Right ventricle myocardium superior (tissue), 1 donor: ENCODE measurements at places on chromosomes 4 and X. TPM values are rescaled to one million over a fixed set of nuclear protein-coding genes. Genes with fewer than 3 reads are reported as not detected.

DNA sequence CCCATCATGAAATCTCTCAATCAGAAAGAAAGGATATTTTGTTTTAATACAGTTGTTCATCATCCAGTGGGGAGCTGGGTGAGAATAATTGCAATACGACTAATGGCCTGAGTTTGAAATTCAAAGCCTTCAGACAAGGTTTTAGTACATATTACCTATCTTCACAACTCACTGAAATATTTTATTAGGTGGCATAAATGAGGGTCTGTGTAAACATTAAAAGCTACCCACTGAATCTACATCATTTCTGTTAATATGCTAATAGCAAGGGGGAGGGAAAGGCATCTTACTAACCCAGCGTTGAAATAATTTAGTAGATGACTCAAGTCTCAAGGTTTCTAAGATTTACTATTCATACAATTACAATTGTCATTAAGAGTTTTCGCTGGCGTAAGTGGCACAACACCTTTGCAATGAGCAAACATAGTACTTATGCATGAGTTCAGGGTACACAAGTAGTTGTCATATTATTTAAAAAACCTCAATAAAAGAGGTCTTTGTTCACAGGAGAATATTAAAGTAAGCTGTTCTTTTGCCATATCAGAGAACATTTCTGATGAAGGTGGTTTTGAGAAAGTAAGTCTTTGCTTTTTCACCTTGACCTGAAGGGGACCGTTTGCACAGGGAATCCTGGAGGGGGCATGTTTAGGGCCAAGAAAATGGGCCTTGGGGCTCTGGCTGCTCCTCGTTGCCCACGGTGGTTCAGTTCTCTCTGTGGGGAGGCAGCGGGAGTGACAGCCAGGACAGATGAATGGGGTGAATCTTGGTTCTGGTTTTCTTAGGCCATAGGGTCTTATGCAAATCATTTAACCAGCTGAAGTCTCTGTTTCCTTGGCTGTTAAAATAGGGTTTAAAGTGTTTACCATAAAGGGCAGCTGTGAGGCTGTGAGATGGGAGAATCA is 4.5 kb upstream of the RHOH start:
- DNase-seq = no peak

- DNase-seq = no peak
Measured at GRCh38 chrX:80765220-80765625, 44.5 kb downstream of the BRWD3 start.

GRCh38 chr4:15925830-15926229 is 12.7 kb downstream of the FGFBP1 start:
- no peak for DNase-seq

Gene C4orf51
- not detected for total RNA-seq

Gene CYSLTR1
- total RNA-seq = 0.81 TPM

Gene ZFP42
- total RNA-seq = not detected

GRCh38 chr4:15148691-15149090 is 146.4 kb downstream of the CPEB2 start:
- DNase-seq = no peak

- DNase-seq = no peak
Measured at GRCh38 chr4:74663631-74664030, 130.7 kb downstream of the BTC start.

Gene CLDN34
- not detected for total RNA-seq

GRCh38 chr4:48801016-48801715 is 21.1 kb upstream of the FRYL start:
- no peak for DNase-seq

Gene STIM2
- total RNA-seq = 9.7 TPM

Gene TMSB15A
- not detected for total RNA-seq

Gene GRPR
- 0.13 TPM for total RNA-seq

DNA sequence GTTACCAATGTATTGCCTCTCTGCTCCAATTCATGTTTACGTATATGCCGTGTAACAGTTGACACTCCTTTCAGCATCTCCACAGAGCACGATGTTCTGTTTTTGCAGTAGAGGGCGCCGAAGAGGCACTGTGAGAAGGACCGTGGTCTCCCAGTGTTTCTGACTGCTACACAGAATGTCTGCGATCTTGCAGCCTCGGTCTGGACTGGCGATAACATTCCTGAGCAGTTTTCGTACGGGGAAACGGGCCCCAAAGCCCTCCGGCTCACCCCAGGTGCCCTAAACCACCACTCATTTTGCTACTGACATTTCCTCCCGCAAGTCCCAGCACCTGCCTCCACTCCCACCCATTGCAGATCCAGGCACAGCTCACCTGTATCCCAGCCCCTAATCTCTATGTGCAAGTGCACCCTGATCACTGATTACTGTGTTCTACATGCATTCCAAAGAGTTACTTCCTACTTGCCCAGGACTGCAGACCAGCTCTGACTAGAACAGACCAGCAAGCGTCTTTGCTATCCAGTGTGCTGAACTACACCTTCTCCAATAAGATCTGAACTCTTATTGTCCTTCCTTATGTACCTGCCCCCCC is 12.4 kb upstream of the NFXL1 start:
- DNase-seq = no peak

DNA sequence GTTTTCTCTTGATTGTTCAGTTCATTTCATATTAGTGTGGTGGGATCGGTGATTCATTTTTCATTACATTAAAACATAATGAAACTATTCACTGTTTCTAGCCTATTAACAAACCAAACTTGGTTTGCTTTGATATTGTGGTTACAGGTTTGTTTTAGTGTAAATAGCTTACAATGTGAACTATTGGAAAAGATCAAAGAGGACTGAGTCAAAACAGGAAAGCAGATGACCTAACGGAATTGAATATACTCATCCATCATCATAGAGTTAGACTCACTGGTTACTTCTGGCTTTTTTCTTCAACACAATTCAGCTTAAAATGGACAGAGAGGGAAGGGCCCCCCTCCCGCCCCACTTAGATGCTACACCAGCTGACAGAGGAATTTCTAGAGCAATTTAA is 616.2 kb upstream of the AADAT start:
- DNase-seq = no peak

DNA sequence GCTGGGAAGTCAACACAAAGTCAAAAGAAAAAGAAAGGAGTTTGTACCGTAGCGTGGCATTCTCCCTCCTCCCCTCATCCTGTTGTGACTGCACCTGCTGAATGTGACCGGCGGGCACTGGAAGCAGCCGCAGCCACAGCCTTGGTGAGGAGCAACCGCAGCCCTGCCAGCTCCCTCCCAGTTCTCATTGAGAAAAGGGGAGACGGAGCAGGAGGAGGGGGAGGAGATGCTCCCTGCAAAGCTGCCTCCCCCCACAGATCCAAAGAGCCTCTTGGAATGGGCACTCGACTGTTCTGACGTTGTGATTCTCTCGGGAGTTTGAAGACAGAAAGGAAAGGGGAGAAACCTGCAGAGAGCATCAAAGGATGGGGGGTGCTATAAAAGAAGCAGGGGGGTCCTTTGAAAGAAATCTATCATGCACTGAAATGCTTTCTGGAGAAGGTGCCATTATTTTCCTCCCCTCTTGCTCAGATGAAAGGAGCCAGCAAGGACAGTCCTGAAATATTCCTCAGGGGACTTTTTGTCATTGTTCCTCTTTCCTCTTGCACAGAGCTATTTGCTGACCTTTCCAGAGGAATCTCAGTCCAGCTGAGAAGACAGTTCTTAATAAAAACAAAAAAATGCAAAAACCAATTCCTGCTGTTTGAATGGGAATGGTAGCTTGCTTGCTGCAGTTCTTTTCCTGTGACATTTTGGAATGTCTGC is 429.7 kb downstream of the MAPK10 start:
- no peak for DNase-seq

DNA sequence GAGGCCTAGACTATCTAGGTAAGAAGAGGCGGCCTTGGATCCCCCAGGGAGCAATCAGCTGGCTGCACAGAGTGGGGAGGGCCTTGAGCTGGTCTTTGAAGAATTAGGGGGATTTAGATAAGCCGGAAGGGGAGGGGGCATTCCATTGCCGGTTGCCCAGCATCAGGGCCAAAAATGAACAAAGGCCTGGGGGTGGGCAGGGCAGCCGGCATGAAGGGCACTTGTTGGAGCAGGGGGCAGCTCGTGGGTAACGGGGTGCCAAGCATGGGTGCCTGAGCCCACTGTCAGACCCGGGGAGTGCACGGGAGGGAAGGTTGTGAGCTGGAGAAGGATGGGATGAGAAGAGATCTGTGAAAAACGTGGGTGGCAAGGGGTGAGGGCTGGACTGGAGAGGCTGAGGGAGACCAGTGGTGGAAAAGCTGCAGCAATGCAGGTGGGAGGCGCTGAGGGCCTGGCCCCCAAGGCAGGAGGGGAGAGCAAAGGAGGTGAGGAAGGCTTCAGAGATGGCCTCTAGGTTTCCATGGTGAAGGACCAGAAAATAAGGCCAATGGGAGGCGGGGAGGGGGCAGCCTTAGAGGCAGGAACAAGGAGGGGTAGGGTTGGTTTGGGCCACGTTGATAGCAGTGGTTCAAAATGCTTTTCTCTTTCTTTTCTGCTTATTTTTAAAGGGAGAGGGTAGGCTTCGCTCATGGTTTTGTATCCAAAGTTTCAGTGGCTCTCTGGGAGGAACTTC is 8.6 kb downstream of the KLF3 start:
- DNase-seq = no peak

- no peak for DNase-seq
Measured at GRCh38 chr4:83362492-83363329, 28.1 kb upstream of the HPSE start.

- DNase-seq = no peak
Measured at GRCh38 chr4:153497988-153498967, 32.1 kb downstream of the TMEM131L start.

- DNase-seq = no peak
Measured at GRCh38 chr4:110926841-110927400, 304.0 kb upstream of the PITX2 start.

DNA sequence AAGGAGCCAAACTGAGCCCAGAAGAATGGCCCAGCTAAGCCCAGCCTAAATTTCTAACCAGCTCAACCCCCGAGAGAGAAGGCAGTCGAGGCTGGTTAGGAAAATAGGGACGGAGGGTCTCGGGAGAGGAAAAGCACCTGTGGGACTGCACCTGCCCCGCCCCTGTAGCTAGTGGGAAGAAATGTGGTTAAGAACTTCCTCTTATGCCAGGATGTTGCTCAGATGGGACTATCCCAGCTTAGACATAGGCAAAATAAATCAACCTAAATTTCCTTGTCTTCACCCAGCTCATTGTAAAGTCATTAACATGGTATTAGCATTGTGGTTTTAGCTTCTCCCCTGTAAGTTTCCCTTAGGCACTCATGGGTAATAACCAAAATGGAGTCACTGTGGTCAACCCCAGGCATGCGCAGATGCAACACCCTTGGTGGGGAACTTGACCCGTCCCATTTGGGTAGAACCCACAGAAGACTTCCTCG is 86.8 kb downstream of the ZNF718 start:
- no peak for DNase-seq

Gene SMIM10L2A
- total RNA-seq = 1.6 TPM

GRCh38 chr4:113602646-113603228 is 158.8 kb downstream of the CAMK2D start:
- no peak for DNase-seq

Gene TEX13C
- total RNA-seq = not detected

Gene HSFX3
- not detected for total RNA-seq

- no peak for DNase-seq
Measured at GRCh38 chr4:144302704-144303536, 162.4 kb upstream of the GYPA start.

DNA sequence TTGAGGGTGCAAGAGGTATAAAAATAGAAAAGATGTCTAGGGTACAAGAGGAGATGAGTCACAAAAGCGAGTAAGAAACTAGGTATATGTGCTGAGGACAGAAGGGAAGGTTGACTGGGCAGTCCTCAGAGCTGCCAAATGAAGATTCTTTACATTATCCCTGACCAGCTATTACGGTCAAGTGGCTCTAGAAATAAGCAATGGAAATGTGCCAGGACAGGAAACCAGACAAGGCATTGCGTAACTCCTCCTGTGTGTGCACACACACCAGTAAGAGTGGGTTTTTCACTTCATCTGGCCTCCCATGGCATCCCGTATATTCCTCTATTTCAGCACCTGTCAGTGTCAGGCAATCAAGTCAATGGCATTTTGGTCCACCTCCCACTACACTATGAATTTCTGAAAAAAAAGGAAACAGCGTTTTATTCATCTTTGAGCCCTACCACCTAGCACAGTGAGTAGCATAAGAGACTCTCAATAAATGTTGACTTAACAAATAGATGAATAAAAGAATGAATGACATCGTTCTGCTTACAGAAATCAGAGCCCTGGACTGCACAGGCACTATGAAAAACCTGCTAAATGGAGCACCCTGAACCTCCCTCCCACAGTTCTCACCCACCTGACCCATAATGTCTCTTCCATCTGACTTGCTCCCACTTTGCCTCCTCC is 62.6 kb upstream of the KLF3 start:
- no peak for DNase-seq

DNA sequence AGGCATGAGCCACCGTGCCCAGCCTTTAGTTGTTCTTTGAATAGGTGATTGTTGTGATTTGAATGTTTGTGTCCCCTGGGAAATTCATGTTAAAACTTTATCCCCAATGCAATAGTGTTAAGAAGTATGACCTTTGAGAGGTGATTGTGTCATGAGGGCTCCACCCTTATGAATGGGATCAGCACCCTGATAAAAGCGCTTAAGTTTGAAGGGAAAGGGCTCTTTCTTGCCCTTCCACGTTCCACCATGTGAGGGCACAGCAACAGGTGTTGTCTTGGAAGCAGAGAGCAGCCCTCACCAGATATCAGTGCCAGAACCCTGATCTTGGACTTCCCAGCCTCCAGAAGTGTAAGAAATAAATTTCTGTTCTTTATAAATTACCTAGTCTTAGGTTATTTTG is 33.7 kb upstream of the RP2 start:
- DNase-seq = no peak

Gene PJA1
- 13.3 TPM for total RNA-seq

Gene MAGEA9B
- total RNA-seq = not detected

GRCh38 chrX:4182408-4182806 is 469.0 kb upstream of the PRKX start:
- DNase-seq = no peak

- no peak for DNase-seq
Measured at GRCh38 chr4:146051223-146051622, 112.6 kb upstream of the ZNF827 start.

DNA sequence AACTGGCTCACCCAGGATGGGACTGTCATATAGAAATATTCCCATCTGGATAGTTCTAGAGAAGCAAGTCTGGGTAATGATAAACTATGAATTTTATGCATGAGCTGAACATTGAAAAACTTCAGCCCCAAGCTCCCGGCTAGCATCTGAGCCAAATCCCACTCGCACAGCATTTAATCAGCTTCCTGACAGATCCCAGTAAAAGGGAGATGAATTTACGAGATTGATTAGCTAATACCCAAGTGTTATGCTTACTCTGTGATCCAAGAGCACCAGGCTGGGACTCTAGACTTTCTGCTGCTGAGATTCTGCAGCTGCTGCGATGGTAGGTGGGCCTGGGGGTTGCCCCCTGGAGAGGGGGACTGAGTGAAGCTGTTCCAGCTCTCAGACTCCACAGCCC is 28.0 kb downstream of the FRMPD3 start:
- no peak for DNase-seq

- no peak for DNase-seq
Measured at GRCh38 chr4:18109676-18110075, 88.1 kb upstream of the LCORL start.

Gene MORC4
- 2.4 TPM for total RNA-seq

Gene GPRIN3
- total RNA-seq = 6.2 TPM

- no peak for DNase-seq
Measured at GRCh38 chr4:102180046-102180445, 165.2 kb downstream of the SLC39A8 start.

Gene NXF3
- total RNA-seq = 0.32 TPM

- peak; percentile 51 for DNase-seq
Measured at GRCh38 chrX:119398974-119399771, at the start of gene SLC25A43. Gene SLC25A43 (plus strand): TSS chrX:119399336. CDS start chrX:119399404, 68 bp downstream.
